NCI-H187 (cell line): ENCODE measurements at places on chromosomes 6 and 20.

GRCh38 chr6:159056432-159056831, 11.6 kb upstream of the TAGAP start:
- DNase-seq, result peak; percentile 45

- no peak for DNase-seq
These were observed 141.9 kb downstream of the PDE7B start for GRCh38 chr6:135993361-135993760.

DNA sequence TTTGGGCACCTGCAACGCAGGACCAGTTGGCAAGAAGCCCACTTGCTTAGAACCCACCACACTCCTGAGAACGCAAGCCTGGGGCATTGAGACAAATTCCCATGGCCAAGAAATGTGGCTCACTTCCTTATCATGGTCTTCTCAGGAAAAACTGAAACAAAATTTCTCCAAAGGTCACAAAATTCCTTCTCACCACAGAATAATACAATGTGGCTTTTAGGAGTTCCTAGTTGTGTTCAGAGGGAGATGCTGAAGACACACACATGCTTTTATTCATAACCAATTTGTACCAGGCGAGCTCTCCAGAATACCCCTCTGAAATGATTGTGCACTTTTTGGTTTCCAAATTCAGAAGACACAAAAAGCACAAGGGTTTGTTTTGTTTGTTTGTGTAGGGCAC, 31.6 kb downstream of the ADTRP start:
- DNase-seq, result no peak

- DNase-seq, result no peak
These were observed 209.7 kb downstream of the TBX18 start for GRCh38 chr6:84554706-84555105.

- DNase-seq, result no peak
These were observed 1.3 kb downstream of the KCNQ2 start for GRCh38 chr20:63471002-63471716.

DNA sequence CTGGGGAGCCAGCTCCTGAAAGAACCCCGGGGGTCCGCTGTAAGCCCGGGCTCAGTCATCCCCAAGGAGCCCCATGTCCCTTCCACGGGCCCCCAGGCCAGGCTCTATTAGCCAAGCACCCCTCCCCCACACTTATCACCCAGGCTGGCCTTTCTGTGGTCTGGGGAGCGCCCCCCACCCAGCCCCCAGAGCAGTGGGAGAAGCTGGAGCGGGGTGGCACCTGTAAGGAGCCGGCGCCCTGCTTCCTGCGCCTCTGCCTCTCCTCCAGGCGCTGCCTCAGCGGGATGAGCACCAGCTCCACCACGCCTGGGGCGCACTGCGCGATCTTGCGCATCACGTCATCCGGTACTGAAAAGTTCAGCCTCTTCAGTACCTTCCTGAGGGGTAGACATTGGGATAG, 2.3 kb downstream of the SPEF1 start:
- no peak for DNase-seq

- DNase-seq, result no peak
These were observed 198.3 kb downstream of the HTR1B start for GRCh38 chr6:77264970-77265369.

DNA sequence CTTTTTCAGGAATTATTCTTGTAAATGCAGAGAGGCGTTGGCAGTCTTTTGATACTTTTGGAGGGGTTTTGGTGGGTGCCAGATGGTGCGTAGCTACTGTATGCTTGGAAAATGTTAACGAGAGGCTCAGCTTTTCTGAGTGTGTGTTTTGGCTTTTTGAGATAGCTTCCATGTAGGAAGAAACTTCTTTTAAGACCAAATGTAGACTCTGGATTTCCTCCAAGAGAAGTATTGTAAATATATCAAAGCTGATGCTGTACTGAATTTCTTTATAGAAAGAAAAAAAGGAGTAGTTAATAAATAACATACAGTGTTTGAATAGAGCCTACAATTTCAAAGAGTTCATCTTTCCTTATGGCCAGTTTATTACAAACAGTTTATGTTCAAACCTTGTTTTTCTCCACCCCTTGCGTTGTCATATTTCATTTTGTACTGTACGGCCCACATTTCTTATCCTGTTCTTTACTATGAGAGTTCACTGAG, 16.7 kb downstream of the TIAM2 start:
- DNase-seq, result no peak
